ENCODE measurements at places on chromosomes 1 and 21. TPM values are rescaled to one million over a fixed set of nuclear protein-coding genes. Genes with fewer than 3 reads are reported as not detected.

Gene FHAD1
- 0.73 TPM for total RNA-seq

Gene SAMD11
- 0.20 TPM for total RNA-seq

Gene OR2T33
- not detected for total RNA-seq

Gene ORC1
- total RNA-seq, result 17.2 TPM

Gene KIF2C
- total RNA-seq, result 28.3 TPM

Gene OR4F16
- 0.39 TPM for total RNA-seq

Gene MFAP2
- total RNA-seq, result 44.5 TPM

Gene ALPL
- not detected for total RNA-seq

Gene CLCA4
- not detected for total RNA-seq

Gene PLPP3
- total RNA-seq, result 251 TPM

Gene TBX15
- 7.3 TPM for total RNA-seq

Gene TOE1
- total RNA-seq, result 16.2 TPM

Gene LRRC53
- total RNA-seq, result not detected

Gene E2F2
- 2.2 TPM for total RNA-seq
